ENCODE measurements at places on chromosomes 5 and 9.

GRCh38 chr5:159104051-159104651 lies 4.4 kb upstream of the EBF1 start:
- DNase-seq: peak; percentile 22

DNA sequence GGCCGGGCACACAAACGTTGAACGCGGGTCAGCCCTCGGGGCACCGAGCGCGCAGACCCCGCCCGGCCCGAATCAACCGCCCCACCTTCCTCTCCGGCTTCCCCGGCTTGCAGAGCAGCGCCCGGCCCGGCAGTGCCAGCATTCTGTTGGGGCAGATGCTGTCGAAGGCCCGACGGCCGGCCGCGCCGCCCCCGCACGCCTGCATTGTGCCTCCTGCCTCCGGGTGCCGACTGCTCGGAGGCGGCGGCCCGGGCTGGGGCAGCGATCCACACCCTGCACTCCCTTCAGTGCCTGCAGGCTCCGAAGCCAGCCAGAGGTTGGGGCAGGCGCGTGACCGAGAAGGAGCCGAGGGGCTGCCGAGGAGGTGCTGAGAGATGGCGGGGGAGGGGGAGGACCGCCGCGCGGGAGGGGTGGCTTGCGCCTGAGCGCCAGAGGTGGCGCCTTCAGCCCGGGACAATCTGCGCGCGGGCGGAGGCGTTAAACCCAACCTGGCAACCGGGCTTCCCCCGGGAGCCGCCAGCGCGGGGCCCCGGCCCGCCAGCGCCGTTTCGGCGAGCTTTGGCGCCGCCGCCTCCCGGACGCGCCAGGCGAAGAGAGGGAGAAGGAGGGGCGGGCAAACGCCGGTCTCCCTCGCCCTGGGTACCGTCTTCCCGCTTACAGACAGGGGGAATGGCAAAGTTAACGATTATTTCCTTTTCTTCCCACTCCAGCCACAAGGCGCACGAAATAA lies at the start of gene MCIDAS:
Gene MCIDAS (minus strand): TSS at position 382 of the 730 bp plus-strand sequence. CDS start 177 bp downstream, at position 205.
- peak; percentile 85 for DNase-seq

DNA sequence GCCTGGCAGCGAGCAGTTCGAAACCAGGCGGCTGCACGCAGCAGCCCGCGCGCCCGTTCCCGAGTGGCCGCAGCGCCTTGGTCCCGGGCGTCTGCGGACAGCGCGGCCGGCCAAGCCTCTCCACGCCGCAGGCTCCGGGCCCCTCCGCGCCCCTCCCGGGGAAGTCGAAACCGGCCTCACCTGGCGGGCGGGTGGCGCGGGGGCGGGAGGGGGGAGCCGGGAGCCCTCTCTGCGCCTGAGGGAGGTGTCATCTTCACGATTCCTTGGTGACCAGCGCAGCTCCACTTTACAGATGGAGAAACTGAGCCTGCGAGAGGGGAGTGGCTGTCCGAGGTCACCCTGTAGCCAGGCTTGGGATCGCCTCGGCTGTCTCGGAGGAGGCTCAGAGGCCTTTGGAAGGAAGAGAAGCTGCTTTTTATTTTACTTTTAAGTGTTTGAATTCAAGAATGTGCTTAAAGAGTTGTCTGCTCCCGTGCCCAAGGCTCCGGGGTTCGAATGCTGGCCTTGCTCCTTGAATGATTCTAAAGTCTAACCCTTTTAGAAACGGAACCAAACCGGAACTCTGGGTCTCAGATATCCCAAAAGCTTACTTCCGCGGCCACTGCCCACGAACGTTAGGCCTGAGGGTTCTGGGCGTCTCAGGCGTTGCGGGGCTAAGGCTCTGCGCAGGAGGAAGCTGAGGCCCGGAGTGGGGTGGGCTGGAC lies 662 bp downstream of the SUSD3 start:
- no peak for DNase-seq

DNA sequence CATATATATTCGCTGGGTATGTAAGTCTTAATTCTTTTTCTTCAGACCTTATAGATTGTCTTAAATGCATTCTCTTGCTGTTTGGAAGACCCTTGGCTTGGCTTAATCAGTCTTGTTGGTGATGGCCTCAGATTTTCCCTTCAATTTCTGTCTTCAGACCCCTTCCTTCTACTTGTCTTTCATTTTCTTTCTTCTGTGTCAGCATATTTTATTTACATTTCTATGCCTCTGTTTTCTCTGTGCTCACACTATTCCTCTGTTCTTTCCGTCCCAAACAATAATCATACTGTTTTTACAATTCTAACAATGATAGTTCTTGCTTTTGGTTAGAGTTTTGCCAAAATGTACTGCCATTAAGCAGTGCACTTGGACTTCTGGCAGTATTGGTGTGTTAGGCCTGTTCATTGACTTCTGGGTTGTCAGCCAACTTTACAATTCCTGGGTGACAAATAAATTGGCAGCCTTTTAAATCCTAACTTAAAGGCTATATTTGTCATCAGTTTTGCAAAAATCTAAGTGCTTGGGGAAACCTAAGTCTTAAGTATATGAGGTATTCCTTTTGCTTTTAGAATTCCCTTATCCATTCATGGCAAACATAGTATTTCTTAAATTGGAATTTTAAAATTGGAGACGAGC lies 8.0 kb downstream of the SRFBP1 start:
- no peak for DNase-seq

GRCh38 chr9:133934482-133935232 lies 57.5 kb downstream of the VAV2 start:
- DNase-seq: no peak

GRCh38 chr9:12633016-12633765 lies 60.0 kb upstream of the TYRP1 start:
- no peak for DNase-seq

- DNase-seq: no peak
These were observed 140.6 kb upstream of the LIFR start for GRCh38 chr5:38697013-38697412.

DNA sequence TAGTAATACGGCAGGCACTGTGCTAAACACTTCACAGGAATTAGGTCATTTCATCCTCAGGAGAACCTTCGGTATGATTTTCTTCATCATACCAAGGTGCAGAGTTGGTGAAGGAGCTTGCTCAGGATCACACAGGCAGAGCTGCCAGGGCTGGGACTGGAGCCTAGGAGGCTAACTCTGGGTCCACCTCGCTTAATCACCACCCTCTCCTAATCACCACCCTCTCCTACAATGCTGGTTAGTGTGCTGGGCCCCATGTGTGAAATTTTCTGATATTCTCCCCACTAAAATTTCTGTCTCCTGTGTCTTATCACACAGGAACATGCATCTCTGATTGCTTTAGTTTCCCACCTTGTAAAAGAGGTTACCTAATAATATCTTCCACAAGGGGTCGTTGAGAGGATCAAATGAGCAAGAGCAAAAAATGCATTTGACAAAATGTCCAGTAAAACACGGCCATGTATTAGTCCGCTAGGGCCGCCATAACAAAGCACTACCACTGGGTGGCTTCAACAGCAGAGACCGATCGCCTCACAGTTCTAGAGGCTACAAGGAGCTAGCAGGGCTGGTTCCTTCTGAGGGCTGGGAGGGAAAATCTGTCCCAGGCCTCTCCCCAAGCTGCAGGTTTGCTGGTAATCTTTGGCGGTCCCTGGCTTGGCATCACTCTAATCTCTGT lies 128.2 kb upstream of the NFIB start:
- no peak for DNase-seq

DNA sequence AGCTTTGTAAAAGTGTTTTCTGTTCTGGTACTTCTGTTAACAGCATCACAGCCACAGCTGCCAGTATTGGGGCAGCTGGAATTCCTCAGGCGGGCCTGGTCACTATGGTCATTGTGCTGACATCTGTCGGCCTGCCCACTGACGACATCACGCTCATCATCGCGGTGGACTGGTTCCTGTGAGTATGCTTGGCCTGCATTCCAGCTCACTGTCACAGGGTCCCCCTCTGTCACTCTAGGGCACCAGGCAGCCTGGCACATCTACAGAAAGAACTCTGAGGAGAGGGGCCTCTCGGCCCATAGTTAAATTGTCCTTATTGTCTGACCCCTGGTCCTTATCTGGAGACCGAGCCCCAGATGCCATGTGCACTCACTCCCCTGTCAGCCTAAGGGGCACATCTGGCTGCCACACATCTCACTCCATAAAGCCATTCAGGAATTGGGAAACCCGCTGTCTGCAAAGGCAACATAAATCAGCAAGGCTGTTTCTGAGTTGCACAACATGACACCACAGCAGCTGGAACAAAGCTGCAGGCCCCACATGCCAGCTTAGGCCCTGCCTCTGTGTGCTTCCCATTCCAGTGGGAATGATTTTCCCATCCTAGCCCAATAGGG lies 77.5 kb downstream of the SLC1A3 start:
- DNase-seq: no peak

- DNase-seq: no peak
These were observed 21.8 kb downstream of the KIAA1958 start for GRCh38 chr9:112508377-112508776.

- DNase-seq: no peak
These were observed 39.3 kb downstream of the DUSP1 start for GRCh38 chr5:172731680-172732074.

DNA sequence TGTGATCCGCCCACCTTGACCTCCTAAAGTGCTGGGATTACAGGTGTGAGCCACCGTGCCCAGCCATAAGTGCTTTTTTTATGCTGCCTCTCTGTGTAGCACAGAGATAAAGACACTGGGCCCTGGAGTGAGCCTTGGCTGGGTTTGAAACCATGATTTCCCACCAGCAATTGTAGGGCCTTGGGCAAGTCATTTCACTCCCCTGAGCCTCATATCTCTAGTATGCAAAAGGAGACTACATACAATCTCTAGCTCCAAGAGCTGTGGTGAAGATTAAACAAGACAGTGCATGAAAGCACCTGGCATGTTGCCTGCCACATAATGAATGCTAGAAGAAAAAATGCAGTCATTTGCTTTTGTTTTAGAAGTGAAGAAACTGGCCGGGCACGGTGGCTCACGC lies 3.9 kb downstream of the FABP6 start:
- no peak for DNase-seq

- no peak for DNase-seq
These were observed 417 bp downstream of the SRD5A1 start for GRCh38 chr5:6633469-6634245.

DNA sequence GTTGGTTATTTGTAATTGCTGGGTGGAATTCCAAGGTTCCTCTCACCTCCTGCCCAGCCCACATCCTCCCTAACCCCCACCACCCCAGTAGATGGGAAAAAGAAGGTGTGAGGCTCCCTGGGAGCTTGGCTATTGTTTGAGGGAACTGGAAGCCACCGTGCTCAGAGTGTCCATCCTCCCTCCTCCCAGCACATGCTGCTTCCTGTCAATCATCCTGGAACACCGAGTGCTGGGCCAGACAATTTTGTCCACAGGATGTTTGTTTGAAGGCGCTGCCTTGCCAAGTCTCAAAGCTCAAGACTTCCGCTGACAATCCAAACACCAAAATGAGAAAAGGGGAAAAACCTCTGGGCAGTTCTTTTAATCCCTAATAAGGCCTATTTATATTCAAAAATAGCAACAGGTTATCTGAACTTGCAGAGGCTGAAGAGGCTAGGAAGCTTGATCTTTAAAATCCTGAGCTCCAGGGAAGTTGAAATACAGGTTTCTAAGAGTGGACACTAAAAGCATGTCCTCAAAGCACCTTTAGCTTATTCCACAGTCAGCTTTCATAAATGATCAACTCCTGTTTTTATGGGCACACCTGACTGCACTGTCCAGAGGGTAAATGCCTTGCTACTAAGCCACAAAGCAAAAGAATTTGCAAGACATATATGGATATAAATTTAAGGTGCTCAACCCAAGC lies 286.7 kb downstream of the NFIB start:
- no peak for DNase-seq

DNA sequence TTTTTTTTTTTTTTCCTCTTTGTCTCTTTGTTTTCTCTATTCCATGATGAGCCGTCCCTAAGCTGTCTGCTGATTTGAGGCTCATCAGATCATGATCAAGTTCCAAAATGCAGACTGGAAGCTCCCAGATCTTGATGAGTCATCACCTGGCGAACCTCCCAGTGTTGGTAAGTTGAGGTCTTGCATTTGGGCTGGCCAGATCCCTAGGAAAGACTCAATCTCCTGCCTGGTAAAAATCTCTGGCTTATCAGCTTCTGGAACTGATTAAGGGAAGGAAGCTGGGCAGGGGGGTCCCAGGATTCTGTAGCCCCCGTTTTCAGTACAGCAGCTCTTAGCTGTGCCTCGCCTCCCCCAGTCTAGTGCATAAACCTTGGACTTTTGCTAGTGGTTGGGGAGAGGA lies 69.0 kb downstream of the TSPAN17 start:
- no peak for DNase-seq

- no peak for DNase-seq
These were observed 8.5 kb downstream of the ANKS6 start for GRCh38 chr9:98787766-98788335.

DNA sequence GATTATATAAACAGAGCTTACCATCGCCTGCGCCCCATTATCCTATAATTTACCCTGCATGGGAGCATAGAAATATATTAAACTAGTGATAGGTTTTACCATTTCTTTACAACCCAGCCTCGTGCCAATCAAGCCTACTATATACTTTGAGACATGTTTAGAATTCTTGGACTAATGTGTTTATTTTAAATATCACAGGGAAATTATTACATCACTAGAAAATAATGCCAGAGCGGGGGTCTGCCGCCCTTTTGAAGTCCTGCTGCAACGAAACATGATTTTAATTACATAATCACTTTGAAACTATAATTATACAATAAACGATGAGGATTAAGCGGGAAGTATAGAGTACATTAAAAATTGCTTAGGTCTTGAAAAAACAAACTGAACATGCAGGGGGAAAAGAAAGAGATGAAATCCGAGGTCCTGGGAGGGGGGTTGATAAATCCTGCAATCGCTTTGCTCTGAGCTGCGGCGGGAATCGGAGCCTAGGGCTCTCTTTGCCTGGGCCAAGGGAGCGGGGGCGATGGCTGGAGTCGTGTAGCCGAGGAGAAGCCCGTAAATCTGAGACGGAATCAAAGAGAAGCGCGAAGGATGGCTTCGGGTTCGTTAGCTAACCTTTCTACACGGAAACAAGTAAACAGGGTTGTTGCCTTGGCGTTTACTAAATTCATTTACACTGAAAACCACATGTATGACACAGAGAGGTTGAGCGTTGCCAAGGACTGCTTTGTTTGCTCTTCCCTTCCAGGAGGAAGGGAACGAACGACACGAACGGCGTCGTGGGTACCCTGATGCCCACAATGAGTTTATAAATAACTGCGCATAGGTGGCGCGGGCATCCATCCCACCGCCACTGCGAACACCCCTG lies 127.6 kb downstream of the TMEM174 start:
- DNase-seq: no peak

DNA sequence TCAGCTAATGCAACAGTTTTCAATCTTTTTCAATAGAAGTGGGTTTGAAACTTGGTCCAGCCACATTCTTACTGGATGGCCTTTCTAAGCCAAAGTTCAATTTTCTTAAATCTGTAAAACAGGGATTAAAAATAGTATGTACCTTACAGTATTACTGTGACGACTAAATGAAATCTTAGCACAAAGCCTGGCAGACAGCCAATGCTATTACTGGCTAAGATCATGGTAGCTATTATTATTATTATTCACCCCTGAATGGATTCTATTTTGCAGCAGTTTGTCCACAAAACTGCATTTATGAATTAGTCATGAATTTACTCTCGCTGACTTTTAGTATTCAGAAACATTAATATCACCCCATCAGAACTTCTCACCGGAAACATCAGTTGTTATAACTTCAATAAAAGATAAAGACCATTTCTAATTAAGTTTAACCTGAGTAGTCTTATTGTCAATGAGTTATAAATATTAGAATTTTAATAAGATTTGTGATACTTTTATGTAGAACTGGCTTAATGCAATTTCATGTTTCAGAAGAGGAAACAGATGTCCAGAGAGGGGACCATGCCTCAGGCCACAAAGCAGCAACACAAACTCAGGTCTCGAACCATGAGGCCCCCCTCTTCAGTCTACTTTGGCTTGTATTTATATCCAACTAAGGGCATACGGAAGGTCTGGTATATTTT lies 468.2 kb downstream of the ARHGEF28 start:
- no peak for DNase-seq

Measured in GM13976 (cell line).